ENCODE measurements at places on chromosomes 2 and 18. TPM values are rescaled to one million over a fixed set of nuclear protein-coding genes. Genes with fewer than 3 reads are reported as not detected.

DNA sequence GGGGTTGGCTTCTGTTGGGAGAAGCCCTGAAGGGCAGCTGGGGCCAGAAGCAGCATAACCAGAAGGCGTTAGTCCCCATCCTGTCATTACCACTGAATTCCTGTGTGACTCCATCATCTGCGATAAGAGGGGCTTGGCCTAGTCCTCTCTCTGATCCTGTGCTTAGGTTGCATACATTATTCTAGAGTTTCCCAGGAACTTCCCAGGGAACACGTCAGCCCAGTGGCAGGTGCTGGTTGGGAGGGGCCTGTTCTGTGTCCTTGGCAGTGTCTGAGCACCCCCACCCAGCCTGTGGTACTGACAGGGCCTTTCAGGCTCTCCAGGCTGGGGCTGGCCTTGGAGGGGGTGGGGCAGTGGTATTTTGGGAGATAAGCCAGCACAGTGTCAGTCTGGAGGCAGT lies 4.5 kb upstream of the TOGARAM2 start:
- DNase-seq = no peak

DNA sequence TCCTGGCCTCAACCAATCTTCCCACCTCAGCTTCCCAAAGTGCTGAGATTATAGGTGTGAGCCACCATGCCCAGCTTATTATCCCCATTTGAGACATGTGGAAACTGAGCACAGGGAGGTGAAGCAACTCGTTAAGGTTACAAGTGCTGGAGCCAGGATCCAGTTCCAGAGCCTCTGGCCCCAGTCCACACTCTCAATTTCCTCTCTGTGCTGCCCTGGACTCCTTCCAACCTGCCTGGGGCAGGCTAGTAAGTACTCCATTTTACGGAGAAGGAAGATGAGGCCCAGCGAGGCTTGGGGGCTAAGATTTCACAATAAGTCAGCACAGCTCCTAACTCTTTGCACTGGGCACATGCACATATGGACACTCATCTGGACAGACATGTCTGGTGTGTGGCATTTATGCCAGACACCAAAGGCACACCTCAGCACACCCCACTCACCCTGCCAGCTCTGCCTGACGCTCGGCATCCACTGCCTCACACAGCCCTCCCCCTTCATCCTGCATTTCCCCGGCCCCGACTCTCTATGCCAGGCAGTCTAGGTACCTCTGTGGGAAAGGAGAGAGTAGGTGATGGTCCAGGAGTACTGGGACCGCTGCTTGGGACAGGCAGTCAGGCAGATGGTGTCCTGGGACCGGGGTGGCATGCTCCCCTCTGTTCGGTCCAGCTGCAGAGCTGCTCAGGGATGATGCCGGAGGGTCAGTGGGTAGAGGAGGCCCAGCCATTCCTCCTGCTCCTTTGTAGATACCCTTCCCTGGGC lies 20.5 kb downstream of the CFAP65 start:
- DNase-seq = no peak

- DNase-seq = peak; percentile 74
Measured at GRCh38 chr2:63698786-63699548, 110.2 kb downstream of the MDH1 start.

- DNase-seq = peak; percentile 69
Measured at GRCh38 chr2:12733846-12734245, 17.1 kb downstream of the TRIB2 start.

- DNase-seq = peak; percentile 64
Measured at GRCh38 chr2:25168256-25169072, at the start of gene POMC. TSS of gene POMC (minus strand) at chr2:25168580. CDS start at chr2:25164772, 3,808 bp downstream.

DNA sequence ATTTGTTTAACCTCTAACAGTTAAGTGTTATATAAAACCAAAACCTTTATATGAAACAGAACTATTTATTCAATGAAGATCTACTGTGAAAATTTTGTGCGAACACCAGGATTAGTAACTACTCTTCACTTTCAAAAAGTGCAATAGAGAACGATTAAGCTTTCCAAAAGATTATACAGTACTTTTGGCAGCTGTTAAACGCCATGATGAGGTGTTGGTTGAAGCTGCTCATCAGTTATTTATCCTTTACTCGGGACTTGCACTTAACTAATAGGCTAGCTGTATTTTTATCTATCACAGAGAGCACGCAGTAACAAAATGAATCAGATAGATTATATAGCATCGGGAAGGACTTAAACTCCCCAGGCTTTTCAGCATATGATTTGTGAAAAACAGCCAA lies 113.6 kb downstream of the GCA start:
- no peak for DNase-seq

ZC3H15 gene
- 37.8 TPM for total RNA-seq

OSR1 gene
- 5.7 TPM for total RNA-seq

CRYBA2 gene
- total RNA-seq = not detected

POLR1B gene
- 11.2 TPM for total RNA-seq
